ENCODE measurements at places on chromosomes 3 and 15.
A peak's percentile ranks its signal among the peaks of the same experiment; 100 is the strongest.

GRCh38 chr3:71554649-71555048 is 28.9 kb downstream of the FOXP1 start:
- H3K4me1 ChIP-seq = peaks cover 24% of the 10 kb centered on the region
- H3K4me3 ChIP-seq = no peak overlapping the region
- no peaks in the 10 kb centered on the region for H3K27me3 ChIP-seq
- no peaks in the 10 kb centered on the region for H3K36me3 ChIP-seq

- H3K4me1 ChIP-seq = no peaks in the 10 kb centered on the region
- no peaks in the 10 kb centered on the region for H3K36me3 ChIP-seq
- DNase-seq = no peak
- no peaks in the 10 kb centered on the region for H3K27me3 ChIP-seq
Measured at GRCh38 chr3:106491796-106492195, 623.0 kb upstream of the CBLB start.

DNA sequence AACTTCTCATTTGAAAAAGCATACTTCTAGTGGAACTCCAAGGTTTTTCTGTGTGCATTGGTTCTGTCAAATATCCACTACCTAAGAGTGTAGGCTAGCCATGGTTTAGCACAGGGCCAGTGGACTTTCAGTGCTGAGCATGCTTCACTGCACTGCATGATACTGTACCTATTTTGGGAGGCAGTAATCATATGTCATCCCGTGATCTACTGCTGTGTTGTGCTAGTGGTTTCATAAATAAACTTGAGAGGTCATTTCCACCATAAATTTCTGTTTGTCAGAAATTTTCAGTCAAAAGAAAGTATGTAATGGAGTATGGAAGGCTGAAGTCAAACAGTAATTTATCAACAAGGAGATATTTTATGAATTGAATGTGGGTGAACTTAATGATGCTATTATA is 203.6 kb downstream of the ROBO1 start:
- no peaks in the 10 kb centered on the region for H3K36me3 ChIP-seq
- no peak overlapping the region for H3K4me3 ChIP-seq
- no peaks in the 10 kb centered on the region for H3K27me3 ChIP-seq
- no peaks in the 10 kb centered on the region for H3K4me1 ChIP-seq
- no peak overlapping the region for H3K27ac ChIP-seq
- no peak for DNase-seq

GRCh38 chr3:103167850-103168249 is 733.0 kb downstream of the ZPLD1 start:
- no peaks in the 10 kb centered on the region for H3K27me3 ChIP-seq
- DNase-seq = no peak
- H3K27ac ChIP-seq = no peak overlapping the region
- no peaks in the 10 kb centered on the region for H3K4me1 ChIP-seq
- no peaks in the 10 kb centered on the region for H3K36me3 ChIP-seq
- no peak overlapping the region for H3K4me3 ChIP-seq

DNA sequence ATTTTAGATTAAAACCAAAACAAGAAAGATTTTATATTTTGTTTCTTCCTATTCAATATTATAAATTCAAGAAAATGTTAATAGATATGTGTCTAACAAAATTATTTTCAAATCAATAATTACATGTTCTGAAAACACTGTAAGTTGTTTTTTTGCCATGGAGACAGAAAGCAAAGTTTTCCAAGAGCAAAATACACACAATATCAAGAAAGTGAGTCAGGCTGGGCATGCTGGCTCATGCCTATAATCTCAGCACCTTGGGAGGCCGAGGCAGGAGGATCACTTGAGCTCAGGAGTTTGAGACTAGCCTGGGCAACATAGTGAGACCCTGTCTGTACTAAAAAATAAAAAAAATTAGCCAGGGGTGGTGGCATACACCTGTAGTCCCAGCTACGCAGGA is 71.7 kb downstream of the TTC23 start:
- H3K36me3 ChIP-seq = no peaks in the 10 kb centered on the region
- no peaks in the 10 kb centered on the region for H3K4me1 ChIP-seq
- H3K27me3 ChIP-seq = no peaks in the 10 kb centered on the region
- H3K4me3 ChIP-seq = no peak overlapping the region
- no peak for DNase-seq

DNA sequence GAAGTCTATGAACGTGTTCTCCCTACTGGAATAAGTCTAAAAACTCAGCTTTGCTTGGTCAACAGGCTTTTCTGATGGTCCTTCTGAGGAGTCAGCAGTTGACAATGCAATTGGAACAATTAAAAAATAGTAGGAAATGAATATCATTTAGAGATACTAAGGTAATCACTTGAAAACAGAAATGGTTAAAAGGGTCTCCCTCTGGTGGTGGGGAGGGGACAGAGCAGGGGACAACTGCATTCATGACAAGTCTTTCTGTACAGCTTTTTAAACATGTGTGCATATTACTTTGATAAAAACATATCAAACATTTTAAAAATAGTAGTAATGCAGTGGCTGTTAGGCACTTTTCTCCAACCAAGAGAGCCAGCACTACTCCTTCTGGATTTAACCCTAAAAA is 119.9 kb upstream of the FHIT start:
- H3K27me3 ChIP-seq = no peaks in the 10 kb centered on the region
- H3K27ac ChIP-seq = no peak overlapping the region
- H3K4me1 ChIP-seq = no peaks in the 10 kb centered on the region
- peak; percentile 25 for DNase-seq
- H3K36me3 ChIP-seq = no peaks in the 10 kb centered on the region

DNA sequence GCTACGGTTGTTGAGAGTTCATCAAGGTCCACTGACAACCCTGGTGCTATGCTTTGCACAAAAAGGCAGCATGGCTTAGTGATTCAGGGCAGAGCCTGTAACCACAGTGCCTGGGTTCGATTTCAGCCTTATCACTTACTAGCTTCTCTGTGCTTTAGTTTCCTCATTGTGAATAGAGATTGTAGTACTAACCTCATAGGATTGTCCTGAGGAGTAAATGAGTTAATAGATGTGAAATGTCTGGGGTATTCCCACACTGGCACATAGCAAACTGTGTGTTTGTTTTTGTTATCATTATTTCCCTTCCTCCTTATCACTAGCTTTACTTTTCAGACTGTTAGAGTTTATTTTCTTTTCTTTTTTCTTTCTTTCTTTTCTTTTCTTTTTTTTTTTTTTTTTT is 16.3 kb downstream of the CRTAP start:
- DNase-seq = no peak
- no peaks in the 10 kb centered on the region for H3K27me3 ChIP-seq
- no peaks in the 10 kb centered on the region for H3K4me1 ChIP-seq
- H3K4me3 ChIP-seq = no peak overlapping the region
- H3K36me3 ChIP-seq = no peaks in the 10 kb centered on the region
- no peak overlapping the region for H3K27ac ChIP-seq

DNA sequence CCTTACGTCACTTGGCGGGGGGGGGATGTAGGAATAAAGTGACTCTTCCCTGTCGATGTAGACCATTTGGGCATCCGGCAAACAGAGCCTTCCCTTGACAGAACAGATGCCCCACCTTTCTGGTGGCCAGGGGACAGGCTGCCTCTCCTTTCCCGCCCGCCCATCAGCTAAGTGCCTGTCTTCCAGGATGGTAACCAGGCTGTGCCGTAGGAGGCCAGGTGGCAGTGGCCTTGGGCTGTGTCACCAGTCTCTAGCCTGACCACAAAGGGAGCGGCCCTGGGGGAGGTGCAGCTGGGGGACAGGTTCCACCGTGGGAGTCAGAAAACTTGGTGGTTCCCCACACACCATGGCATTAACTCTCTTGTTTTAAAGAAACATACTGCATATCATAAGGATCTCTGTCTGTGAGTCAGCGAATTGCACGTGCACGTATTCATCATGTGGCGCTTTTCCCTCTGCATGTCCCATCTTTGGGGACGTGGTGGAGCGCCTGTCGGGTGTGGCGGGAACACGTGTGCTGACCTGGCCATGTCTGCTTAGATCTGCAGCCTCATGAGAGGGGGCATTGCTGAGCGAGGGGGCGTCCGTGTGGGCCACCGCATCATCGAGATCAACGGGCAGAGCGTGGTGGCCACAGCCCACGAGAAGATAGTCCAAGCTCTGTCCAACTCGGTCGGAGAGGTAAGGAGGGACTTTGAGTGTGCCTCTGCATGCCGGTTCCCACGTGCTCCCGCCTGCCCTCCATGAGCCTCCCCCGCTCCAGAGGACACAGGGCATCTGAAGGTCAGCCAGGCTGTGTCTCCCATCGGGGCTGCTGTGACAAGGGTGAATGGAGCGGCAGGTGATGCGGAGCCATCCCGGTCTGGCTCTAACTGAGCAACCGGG is 156.0 kb downstream of the NSMCE3 start:
- H3K36me3 ChIP-seq = no peaks in the 10 kb centered on the region
- no peak overlapping the region for H3K4me3 ChIP-seq
- no peak for DNase-seq
- H3K4me1 ChIP-seq = peaks cover 6% of the 10 kb centered on the region

GRCh38 chr15:43314171-43314570 is 16.2 kb downstream of the LCMT2 start:
- no peaks in the 10 kb centered on the region for H3K36me3 ChIP-seq
- no peak overlapping the region for H3K27ac ChIP-seq
- no peaks in the 10 kb centered on the region for H3K4me1 ChIP-seq
- no peak for DNase-seq

DNA sequence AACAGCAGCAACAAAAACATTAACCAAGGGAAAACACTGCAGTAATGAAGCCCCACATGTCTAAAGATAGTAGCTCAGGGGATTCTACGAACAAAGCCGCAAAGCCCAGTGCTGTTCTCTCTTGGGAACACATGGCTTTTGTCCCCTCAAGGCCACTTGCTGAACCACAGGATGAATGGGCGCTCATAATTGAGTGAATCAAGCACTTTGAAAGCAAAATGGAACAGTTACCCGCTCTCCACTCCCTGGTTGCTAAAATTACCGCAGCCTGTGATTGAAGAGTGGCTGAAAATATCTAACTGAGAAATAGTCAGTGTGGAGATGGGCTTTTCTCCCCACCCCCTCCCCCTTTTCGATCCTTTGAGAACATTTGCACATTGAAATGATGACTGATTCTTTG is 39.6 kb downstream of the RASGRF1 start:
- H3K4me1 ChIP-seq = no peaks in the 10 kb centered on the region
- H3K4me3 ChIP-seq = no peak overlapping the region
- DNase-seq = no peak
- no peaks in the 10 kb centered on the region for H3K36me3 ChIP-seq
- H3K27me3 ChIP-seq = no peaks in the 10 kb centered on the region

Data from left lung (tissue), 14 donors.